ENCODE measurements at places on chromosomes 3 and 15. TPM values are rescaled to one million over a fixed set of nuclear protein-coding genes. Genes with fewer than 3 reads are reported as not detected.

Gene ADCY5
- total RNA-seq, result not detected

Gene DAZL
- total RNA-seq, result not detected

Gene PPP1R2
- 94.3 TPM for total RNA-seq

Gene RARRES1
- not detected for total RNA-seq

Gene GREM1
- not detected for total RNA-seq

Gene LSAMP
- not detected for total RNA-seq

Gene TIMMDC1
- total RNA-seq, result 67.1 TPM

Gene GP9
- total RNA-seq, result not detected

Gene LRRN1
- total RNA-seq, result 0.20 TPM

Gene LXN
- total RNA-seq, result 9.3 TPM

Gene CCR8
- total RNA-seq, result 0.74 TPM

Gene ARRDC4
- total RNA-seq, result 0.56 TPM

Gene ERICH6
- 0.81 TPM for total RNA-seq

Gene TMCO5A
- not detected for total RNA-seq

Gene THAP10
- not detected for total RNA-seq

Gene C2CD4A
- not detected for total RNA-seq

Gene COL8A1
- 0.07 TPM for total RNA-seq

Gene UBL7
- total RNA-seq, result 52.2 TPM

Gene GOLGA8Q
- 1.6 TPM for total RNA-seq

Gene ZIC1
- total RNA-seq, result not detected

Gene RAF1
- total RNA-seq, result 90.9 TPM

Gene GOLGA6D
- total RNA-seq, result not detected

Gene PLXNB1
- total RNA-seq, result 2.3 TPM

Gene STAC
- 0.12 TPM for total RNA-seq

Gene CHST2
- total RNA-seq, result 1.3 TPM

Gene ZXDC
- total RNA-seq, result 27.8 TPM

Measured in activated CD4-positive, alpha-beta T cell treated with anti-CD3 and anti-CD28 coated beads, Interleukin-2, amount 10 ng/mL, durations not matched to agents 7 days and 5 days (primary cell).